Occipital lobe (tissue), 3 donors: ENCODE measurements at places on chromosomes 5 and 9. TPM values are rescaled to one million over a fixed set of nuclear protein-coding genes. Genes with fewer than 3 reads are reported as not detected.

The WNK2 gene
- 16.4 TPM for total RNA-seq

The TAS2R1 gene
- total RNA-seq = 0.62 TPM

The PROB1 gene
- total RNA-seq = 0.16 TPM

The RANBP3L gene
- total RNA-seq = 14.7 TPM

The IGFBPL1 gene
- total RNA-seq = 67.1 TPM

The IRX1 gene
- total RNA-seq = not detected

DNA sequence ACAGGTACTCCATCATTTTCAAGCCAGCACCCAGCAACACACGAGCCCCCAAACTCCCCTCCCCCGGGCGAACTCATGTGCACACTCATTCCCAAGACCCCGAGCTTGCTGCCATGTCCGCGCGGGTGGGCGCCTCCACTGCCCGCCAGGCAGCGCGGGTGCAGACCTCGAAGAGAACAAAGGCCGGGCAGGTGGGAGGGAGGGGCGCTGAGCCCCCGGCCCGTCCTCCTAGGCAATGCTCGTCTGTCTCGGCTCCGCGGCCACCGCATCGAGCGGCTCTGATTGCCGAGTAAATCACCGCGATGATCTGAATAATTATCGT lies 47.1 kb upstream of the PSD2 start:
- no peak for DNase-seq

DNA sequence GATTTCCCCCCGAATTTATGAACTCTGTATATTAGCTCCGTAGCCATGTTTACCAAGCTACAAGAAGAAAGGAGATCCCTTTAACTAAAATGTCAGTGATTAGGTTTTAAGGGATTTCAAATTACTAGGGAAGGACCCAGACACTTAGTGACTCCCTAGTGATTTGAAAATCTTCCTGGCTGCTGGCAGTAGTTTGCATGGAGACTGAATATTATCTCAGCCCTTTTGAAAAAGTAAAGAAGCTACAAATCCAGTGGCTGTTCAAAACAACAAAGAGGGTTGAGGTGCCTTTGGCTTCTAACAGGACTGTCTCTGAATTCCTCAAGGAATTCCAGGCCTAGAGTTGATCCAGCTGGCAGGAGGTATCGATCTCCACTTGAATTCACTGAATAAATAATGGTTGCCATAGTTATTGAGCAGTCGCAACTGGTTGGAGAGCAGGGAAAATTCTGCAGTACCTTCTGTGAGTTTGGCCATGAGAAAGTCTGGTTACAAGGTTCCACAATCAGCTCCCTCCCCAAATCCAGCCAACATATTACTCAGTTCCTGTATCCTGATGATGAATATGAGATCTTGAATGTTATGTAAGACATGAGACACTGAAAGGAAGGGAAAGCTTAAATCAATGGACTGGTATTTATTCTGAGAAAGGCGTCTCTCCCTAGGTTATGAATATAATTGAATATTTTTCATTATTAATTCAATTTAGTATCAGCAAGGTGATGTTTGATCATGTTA lies 37.7 kb downstream of the NR4A3 start:
- no peak for DNase-seq

DNA sequence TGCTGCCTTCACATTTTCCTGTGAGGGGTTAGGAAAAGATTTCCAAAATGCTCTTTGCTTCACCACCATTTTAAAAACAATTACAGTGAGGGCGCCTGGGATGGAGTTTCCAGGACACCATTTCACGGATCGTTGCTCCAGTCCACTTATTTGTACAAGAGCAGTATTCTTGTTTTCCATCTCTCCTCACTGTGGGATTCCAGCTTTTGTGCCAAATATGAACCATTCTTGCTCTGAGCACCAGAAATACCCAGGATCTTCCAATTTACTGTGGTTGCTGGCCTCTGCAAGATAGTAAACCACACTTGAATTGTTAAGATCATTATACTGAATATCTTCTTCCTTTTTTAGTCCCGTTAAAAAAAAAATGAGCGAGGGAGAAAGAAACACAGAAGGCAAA lies 899.5 kb downstream of the TLE1 start:
- DNase-seq = no peak

DNA sequence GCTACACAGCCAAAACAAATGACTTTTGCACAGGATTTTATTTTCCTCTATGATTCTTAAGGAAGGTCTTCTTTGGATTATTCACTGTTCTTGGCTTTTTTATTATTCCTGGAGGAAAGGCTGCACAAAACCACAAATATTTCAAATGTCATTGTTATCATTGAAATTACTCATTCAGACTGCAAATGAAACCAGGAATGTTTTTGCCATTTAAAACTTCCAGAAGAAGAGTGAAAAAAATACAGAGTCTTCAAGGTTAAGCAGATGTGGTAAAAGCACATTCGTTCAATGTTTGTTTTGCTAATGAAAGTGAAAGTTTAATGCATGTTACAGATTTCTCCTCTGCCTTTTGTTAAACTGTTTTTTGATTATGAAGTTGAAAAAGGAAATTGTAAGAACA lies 238.2 kb downstream of the TLE4 start:
- DNase-seq = no peak

GRCh38 chr9:14994738-14995137 lies 84.5 kb upstream of the FREM1 start:
- DNase-seq = no peak
